ENCODE measurements at places on chromosomes 6 and 20.

DNA sequence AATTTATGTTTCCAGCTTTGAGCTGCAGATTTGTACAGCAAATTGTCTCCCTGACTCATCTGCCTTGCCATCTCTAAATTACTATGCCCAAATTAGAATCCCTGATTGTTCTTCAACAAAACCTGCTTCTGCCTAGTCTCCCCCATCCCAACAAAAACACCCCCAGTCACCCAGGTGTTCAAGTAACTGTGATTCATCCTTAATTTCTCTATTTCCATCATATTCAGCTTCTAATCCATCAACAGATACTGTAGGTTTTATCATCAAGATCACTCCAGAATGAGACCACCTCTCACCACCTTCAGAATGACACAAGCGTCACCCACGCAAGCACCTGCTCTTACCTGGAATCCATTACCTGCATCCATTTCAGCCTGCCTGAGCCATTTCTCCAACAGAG lies 498.5 kb downstream of the PRKN start:
- DNase-seq: no peak

DNA sequence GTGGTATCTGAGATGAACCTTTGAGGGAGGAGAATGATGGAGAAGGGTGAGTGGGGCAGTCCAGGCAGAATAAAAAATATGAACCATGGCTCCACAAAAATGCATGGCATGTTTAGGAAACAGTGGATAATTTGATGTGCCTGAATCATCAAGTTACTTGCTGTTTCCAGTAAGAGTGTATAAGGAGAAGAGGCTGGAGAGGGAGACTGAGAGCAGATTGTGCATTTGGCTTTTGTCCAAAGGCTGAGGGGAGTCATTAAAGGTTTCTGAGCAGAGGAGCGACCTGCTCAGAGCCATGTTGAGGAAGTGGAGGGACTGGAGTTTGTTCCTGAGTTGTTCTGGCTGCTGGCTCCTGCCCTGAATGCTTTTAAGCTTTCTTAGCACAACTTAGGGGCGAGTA lies 6.1 kb downstream of the MMP24 start:
- DNase-seq: no peak

- no peak for DNase-seq
Measured at GRCh38 chr6:43870660-43871061, 100.7 kb downstream of the VEGFA start.

- DNase-seq: no peak
Measured at GRCh38 chr6:43630980-43631619, 2.0 kb upstream of the GTPBP2 start.

DNA sequence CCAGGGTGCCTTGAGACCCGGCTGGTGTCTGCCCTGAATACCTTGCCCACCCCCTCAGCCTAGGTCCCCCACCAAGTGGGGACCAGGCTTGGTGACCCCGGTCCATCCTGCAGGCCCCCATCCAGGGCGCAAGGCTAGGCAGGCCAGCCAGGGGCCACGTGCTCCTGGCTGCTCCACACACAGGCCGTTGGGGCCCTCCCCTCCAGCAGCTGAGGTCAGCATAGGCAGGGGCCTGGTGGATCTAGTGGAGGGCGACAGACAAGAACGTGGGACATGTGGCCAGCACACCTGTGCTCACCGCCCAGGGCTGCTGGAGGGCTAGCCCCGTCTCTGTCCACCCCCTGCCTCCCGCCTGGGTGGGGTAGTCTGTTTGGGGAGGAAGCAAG lies 7.5 kb upstream of the HRH3 start:
- DNase-seq: no peak

- no peak for DNase-seq
Measured at GRCh38 chr20:60649541-60649940, 602.5 kb upstream of the CDH4 start.

DNA sequence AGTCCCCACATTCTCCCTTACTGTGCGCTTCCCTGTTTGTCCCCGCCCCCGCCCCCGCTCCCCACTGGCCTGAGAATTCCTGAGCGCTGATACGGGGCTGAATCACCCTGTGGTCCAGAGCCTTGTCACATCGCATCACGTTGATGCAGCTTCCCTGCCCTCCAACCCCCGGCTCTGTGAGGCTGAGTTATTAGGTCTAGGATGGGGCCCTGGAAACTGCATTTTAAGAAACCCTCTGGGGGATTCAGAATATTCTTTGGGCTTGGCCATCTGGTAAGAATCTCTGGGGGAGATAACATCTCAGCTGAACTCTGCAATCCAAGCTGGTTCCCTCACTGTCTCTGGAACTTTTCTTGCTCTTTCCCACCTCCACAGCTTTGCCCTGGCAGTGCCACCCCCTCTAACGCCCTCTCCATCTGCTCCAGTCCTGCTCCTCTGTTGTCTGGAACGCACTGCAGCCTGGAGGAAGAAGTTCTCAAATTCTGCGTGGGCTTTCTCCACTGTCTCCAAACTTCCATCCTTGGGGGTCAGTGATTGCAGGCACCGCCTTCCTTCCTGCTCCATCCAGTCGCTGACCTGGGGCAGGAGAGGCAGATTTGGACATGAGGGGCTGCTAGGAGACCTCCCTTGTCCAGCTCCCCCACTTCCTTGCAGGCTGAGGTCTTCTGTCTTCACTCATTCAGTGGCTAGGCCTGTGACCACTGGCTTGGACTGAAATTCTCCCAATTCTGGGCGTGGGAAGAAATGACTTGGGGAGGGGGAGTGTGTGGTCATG lies 42.6 kb downstream of the KIAA1755 start:
- DNase-seq: peak; percentile 75

DNA sequence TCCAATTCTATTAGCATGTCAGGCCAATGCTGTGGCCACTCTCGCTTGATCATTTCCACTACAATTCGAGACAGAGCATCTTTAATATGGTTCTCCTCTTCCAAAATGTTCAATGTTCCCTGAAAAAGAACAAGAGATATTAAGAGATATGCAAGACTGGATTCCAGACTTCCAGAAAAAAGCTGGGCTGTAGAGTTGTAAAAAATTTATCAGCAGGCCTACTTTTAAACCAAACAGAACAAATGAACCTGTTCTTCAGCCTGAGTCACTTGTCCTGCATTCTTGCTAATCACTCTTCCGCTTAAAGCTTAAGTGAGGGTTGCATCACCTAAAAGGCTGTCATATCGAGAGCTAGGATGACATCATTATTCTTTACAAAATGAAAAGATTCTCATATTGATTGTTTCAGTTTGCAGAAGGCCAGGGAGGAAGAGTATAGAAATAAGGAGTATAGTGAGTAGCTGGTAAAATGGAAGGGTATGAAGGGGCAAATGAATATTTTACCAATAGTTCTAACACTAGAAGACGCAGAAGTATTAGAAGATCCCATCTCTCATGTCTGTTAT lies 4.9 kb downstream of the XPO5 start:
- DNase-seq: peak; percentile 13

DNA sequence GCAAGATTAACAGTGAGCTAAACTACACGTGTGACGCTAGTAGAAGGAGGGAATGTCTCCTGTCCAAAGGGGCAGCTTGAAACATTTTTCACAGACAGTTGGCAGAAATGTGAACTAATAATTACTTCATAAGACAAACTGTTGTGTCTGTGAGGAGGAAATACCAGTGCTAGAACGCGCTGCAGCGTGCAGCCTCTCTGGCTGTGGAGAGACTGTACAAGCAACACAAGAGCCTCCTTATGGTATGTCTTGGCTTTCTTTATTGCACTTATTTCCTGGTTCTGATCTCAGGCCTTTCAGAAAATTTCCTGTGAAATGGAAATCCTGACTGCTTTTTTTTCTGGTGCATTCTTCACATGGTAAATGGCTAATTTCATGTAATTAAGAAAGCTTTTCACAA lies 25.3 kb upstream of the TIAM2 start:
- no peak for DNase-seq

- no peak for DNase-seq
Measured at GRCh38 chr6:52712136-52712535, 41.2 kb downstream of the TMEM14A start.

DNA sequence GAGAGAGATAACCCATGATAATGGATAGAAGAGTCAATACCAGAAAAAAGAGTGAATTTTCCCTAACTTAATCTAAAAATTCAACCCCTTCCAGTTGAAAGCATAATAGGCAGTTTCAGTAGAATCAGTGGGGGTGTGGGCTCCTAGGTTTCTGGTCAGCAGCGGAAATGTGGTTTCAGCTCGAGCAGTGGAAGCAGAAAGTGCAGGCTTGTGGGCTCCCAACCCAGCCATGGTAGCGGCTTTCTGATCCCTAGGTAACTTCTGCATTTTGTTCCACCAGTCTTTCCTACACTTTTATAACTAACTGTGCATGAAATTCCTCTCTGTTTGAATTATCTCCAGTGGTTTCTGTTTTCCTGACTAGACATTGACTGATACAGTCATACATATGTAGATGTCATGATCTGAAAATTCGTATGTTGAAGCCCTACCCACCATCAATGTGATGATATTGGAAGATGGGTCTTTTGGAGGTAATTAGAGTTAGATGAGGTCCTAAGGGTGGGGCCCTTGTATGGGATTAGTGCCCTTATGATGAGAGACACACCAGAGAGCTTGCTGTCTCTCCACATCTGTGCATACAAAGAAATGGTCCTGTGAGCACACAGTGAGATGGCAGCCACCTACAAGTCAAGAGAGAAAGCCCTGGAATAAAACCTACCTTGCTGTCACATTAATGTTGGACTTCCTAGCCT lies 6.5 kb upstream of the DDO start:
- no peak for DNase-seq

DNA sequence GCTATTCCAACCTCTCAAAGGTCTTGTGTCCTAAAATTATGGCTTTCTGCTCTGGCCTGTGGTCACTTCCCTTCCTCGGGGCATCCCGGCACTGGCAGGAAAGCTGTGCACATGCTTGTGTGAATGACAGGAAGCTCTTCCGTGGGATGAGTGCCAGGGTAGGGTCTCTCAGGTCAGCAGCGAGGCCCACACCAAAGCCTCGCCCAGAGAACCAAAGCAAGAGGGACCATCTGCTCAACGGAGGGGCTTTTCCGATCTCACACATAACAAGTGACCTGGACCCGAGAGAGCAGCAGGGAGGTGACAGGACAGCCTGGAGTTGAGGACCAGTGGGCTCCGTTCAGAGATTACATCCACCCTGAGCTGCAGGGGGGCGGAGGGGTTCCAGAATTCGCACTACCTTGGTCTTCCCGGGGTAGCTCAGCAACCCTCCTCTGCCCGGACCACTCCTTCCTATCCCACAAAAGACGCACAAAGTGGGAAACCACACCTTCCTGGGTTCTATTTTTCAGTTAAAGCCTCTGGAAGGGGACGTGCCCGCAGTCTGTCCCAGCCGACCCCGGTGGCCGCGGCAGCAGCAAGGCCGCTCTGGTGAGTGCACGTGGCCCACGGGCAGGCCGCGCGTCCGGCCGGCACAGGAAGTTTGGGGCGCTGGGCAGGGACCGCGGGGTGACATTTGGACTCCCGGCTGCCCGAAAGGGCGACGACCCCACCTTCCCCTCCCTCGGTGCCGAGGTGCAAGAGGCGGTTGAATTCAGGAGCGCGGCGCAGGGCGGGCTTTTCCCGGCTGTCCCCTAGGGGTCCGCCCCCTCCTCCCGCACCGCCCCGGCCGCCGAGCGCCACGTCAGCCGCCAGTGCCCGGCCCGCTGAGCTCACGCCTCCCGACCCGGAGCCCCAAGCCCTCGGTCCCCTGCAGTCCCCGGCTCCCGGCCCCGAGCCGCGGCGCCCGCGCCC lies 988 bp downstream of the TXNDC5 start:
- peak; percentile 79 for DNase-seq

GRCh38 chr6:74879234-74879633 lies 326.6 kb downstream of the COL12A1 start:
- no peak for DNase-seq

DNA sequence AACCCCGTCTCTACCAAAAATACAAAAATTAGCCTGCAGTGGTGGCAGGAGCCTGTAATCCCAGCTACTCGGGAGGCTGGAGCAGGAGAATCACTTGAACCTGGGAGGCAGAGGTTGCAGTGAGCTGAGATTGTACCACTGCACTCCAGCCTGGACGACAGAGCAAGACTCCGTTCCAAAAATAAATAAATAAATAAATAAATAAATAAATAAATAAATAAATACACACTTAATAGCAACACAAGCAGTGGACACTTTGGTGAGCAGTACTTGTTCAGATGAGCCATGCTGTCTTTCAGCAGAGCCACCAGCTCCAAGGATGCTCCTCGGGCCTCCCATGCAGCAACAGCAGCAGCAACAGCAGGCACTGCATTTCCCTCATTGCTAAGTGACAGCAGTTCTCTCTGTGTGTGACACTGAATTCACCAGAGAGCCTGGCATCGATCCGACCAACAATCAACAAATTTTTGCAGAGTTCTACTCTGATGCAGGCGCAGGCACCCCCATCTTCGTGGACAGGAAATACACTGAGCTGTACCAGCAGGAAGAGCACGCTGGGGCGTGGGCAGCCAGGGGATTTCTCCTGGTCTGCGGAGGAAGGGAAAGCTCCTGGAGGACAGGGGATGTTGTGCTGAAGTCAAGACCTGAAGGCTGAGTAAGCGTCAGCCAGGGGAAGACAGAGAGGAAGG lies 54.0 kb upstream of the SNX9 start:
- DNase-seq: no peak

- DNase-seq: peak; percentile 19
Measured at GRCh38 chr20:50690650-50691572, at the start of gene RIPOR3. TSS of gene RIPOR3 (minus strand) at chr20:50691542. CDS start at chr20:50691128, 414 bp downstream.

DNA sequence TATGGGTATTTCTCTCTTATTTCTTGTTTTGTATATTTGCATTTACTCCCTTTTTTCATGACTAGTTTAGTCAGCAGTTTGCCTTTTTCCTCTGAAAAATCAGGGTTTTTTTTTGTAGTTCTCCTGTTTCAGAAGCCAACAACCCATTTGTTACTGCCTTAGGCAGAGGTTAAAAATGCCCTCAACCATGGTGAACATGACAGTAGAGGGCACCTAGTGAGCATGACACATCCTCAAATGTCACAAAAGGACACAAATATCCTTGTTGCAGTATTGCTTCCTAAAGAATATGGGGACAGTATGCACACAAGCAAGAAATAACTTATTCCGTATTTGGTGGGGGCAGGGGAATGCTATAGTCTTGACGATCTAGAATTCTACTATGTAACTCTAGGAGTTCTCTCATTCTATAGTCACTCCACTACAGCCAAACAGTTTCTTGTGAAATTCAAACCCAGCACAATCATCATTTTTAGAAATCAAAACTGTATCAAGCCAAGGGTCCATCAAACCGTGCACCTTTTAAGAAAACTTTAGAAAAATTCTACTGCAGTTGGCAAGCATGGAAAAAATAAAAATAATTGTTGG lies 47.0 kb downstream of the GOPC start:
- no peak for DNase-seq

- DNase-seq: no peak
Measured at GRCh38 chr6:99575544-99576227, 7.2 kb upstream of the CCNC start.

- DNase-seq: no peak
Measured at GRCh38 chr6:20412682-20413073, 11.0 kb downstream of the E2F3 start.

Data from hepatocyte (in vitro differentiated cells).